Mammary epithelial cell (primary cell): ENCODE measurements at places on chromosomes 4 and X. TPM values are rescaled to one million over a fixed set of nuclear protein-coding genes. Genes with fewer than 3 reads are reported as not detected.

DNA sequence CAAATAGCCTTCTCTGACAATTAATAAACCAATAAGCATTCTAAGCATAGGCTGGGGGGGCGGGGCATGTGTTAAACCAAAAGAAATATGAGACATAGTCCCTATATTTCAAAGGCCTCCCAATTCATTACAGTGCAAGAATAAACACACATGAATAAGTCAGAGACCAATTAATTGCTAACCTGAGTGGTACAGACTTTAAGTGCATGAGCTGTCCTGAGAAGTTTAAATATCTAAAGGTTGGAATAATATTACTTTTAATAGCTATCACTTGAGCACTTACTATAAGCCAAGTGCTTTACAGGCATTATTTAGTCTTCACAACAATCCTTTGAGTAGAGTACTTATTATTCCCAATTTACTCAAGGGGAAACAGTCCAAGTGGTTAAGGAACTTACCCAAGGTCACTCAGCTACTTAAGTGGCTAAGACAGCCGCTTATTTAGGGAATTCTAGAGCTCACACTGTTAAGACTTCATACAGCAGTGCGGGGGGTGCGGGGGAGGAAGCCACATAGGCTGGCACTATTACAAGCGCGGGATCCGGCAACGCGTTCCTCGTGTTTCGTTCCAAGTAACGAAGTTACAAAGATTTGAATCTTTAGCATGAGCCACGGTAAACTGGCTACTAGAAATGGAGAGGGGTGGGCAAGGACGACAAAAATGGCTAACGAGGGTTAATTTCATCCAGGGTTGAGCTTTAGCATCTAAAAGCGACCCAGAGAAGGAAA is 1.4 kb downstream of the THOC2 start:
- no peak for DNase-seq

The QRFPR gene
- total RNA-seq: 4.3 TPM

The SASH3 gene
- not detected in 2 replicates for total RNA-seq

DNA sequence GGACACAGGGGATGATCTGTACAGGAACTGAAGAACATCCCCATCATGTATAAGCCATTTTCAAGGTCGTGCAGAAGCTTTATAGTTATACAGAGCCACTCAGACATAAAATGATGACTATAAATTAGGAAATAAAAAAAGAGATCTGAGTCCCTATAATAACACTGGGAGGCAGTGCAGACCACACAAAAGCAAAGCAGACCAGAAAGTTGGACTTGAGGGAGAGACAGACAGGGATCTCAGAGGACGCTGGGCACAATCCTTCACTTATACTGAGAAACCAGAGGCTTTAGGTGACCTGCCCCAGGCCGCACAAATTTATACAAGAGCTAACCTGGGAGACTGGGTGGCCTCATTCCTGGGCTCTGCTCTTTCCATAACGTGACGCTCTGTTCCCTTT is 70.5 kb downstream of the HADH start:
- peak; percentile 22 for DNase-seq

GRCh38 chr4:122313006-122313646 is 65.7 kb upstream of the ADAD1 start:
- no peak for DNase-seq

- DNase-seq: peak; percentile 77
These were observed 80.0 kb downstream of the FAT1 start for GRCh38 chr4:186643501-186644310.

The F9 gene
- not detected in 2 replicates for total RNA-seq

- peak; percentile 59 for DNase-seq
These were observed 75.0 kb downstream of the MGST2 start for GRCh38 chr4:139740531-139741041.

The HSFX3 gene
- total RNA-seq: not detected in 2 replicates

The ARHGEF6 gene
- 0.26 and 0.29 TPM in 2 replicates for total RNA-seq

- no peak for DNase-seq
These were observed 40.0 kb downstream of the NSUN7 start for GRCh38 chr4:40789771-40790170.

The CSN1S1 gene
- not detected in 2 replicates for total RNA-seq

GRCh38 chr4:71564775-71565174 is 219.1 kb downstream of the GC start:
- DNase-seq: no peak

GRCh38 chrX:56798339-56798711 is 69.3 kb downstream of the NBDY start:
- no peak for DNase-seq

The C4orf54 gene
- total RNA-seq: 0.50 TPM

The TENM3 gene
- total RNA-seq: 47.1 and 54.9 TPM in 2 replicates

The MRFAP1L1 gene
- total RNA-seq: 35.9 and 41.3 TPM in 2 replicates

The CT45A1 gene
- total RNA-seq: not detected in 2 replicates

DNA sequence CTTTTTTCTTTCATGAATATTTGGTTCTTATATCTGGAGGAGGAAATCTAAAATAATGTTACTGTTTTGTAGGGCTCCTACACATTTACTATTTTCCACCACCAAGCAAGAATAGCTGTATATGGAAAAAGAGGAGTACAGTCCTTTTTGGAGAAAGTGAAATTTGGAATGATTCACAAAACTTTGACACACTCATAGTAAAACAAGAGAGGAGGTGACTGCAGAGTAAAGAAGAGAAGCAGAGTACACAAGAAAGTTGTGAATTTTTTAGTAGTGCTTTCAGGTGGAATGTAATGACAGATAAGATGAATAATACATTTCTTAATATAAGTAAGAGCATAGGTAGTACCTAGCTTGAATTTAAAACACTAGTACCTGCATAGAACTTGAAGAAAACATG is 41.3 kb upstream of the UGT2B4 start:
- DNase-seq: no peak

GRCh38 chr4:38623260-38623659 is 40.7 kb upstream of the KLF3 start:
- no peak for DNase-seq

The ARMCX1 gene
- 22.0 TPM for total RNA-seq
